ENCODE measurements at places on chromosomes 1 and 21.

DNA sequence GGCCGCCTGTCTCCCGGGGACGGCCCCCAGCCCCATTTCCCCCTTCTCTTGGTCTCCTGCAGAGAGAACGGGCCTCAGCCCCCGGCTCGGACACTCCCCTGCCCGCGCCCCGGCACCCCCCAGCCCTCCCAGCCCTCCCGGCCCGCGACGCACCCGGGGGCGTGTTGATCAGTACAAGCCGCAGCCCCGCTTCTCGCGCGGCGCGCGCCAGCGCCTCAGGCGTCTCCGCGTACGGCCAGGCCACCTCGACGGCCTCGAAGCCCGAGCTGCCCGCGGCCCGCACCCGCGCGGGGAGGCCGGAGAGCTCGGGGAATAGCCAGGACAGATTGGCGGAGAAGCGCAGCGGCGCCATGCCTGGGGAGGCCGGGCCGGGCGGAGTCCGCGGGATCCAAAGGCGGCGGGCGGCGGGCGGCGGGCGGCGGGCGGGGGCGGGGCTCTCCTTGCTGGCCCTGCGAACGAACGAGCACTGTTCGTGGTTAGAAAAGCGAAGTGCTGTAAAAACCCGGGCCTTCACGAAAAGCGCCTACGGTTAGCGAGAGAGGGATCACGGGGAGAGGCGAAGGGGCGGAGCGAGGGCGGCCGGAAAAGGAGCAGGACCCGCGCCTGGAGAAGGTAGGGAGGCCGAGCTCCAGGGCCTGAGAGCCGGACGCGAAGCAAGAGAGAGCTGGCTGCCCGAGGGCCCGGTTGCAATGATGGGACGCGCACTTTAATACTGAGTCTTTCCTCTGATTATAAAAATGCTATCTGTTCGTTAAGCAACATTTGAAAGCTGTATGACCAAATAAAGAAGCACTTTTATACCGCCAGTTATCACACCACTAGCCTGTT, at the start of gene HYI:
Gene HYI (minus strand): TSS at position 490 of the 828 bp plus-strand sequence. CDS start 138 bp downstream, at position 352.
- DNase-seq, result peak; percentile 43

GRCh38 chr1:1373815-1374588, 1.0 kb downstream of the AURKAIP1 start:
- DNase-seq, result no peak

GRCh38 chr1:186375929-186376319, 286 bp downstream of the ODR4 start:
- no peak for DNase-seq

DNA sequence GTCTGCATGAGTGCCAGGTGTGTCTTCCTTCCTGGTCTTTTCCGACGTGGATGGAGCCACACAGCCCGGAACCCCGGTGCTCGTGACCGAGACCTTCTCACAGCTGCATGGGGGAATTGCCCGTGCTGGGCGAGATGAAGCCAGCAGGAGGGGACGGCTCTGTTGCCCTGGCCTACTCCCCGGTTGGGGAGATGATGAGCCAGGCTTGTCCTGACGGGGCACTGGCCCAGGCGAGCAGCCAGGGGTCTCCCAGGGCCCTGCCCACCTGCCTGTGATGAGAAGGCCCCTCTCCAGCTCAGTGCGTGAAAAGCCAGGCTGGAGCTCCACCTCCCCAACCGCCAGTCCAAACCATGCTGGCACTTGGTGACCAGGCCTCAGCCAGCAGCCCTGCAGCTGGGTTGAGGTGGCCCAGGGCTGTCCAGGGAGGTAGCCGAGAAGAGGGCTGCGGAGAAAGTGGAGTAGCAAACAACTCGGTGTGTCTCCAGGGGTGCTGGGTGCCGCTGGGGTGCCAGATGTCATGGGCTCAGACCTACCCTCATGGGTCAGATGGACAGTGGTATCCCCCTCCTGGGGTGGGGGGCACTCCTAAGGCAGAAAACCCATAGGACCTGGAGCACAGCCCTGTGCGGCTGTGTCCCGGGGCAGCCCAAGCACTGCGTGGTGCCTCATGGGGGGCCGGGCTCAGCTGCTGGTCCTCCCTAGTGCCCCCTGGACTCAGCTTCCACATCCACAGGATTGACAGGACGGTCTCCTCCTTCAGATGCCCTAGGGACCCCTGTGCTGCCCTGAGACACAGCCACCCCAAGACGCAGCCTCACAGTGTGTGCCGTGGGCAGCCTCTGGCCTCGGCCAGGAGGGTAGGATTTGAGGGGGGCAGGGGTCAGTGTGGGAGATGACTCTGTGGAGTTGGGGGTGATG, 26.1 kb downstream of the PRDM16 start:
- no peak for DNase-seq

DNA sequence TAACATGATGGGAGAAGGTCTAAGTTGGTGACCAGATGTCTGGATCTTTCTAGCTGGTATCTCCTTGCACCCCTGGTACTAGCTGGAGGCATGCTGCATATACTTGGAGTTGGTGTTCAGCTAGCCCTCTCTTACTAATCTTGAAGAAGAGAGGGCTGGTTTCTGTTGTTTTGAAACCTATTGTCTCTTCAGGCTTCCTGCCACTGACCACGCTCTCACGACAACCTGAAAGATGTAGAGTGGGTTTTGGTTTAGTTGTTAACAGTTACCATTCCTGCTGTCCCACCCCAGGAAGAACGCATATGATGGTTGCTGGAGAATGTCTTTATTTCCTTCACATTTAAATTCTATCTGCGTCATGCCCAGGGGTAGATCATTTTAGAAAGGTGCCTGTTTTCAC, 3.6 kb downstream of the MAN1C1 start:
- DNase-seq, result no peak

GRCh38 chr1:85142753-85143152, 58.1 kb downstream of the SYDE2 start:
- no peak for DNase-seq

DNA sequence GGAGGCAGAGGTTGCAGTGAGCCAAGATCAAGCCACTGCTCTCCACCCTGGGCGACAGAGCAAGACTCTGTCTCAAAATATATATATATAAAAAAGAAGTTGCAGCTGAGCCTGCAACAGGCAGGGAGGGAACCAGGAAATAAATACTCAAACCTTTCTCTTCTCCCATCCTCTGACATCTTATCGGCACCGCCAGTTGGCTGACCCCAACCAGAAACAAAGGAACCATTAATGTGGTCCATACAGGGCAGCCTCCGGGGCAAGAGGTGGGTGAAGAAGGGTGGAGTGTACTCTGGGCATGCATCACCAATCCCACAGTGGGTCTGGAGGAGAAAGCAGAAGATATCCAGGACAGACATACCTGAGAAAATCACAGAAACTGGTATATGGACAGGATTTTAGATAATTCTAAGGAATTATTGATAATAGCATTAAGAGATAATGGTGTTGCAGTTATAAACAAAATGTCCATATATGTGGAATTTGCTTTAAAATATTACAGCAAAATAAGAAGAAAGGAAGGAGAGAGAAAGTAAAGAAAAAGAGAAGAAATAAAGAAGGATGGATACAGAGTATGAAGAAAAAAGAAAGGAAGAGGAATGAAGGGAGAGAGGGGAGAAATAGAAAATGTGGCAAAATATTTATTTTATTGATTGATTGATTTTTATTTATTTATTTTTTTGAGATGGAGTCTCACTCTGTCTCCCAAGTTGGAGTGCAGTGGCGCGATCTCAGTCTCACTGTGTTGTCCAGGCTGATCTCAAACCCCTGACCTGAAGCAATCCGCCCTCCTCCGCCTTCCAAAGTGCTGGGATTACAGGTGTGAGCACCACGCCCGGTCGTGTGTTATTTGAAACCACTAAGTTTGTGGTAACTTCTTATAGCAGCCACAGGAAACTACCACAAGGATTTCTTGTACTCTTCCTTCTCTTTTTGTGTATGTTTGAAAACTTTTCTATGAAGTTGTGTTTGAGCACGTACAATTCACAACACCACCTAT, 4.1 kb upstream of the PTAFR start:
- no peak for DNase-seq

- DNase-seq, result no peak
These were observed at the start of gene TSPAN1 for GRCh38 chr1:46174448-46175231. Gene TSPAN1 (plus strand): TSS chr1:46175087. CDS start chr1:46181108, 6,021 bp downstream.

GRCh38 chr21:28541371-28542112, 451.1 kb downstream of the LTN1 start:
- DNase-seq, result no peak

GRCh38 chr1:71660411-71660810, 579.6 kb upstream of the ZRANB2 start:
- no peak for DNase-seq

DNA sequence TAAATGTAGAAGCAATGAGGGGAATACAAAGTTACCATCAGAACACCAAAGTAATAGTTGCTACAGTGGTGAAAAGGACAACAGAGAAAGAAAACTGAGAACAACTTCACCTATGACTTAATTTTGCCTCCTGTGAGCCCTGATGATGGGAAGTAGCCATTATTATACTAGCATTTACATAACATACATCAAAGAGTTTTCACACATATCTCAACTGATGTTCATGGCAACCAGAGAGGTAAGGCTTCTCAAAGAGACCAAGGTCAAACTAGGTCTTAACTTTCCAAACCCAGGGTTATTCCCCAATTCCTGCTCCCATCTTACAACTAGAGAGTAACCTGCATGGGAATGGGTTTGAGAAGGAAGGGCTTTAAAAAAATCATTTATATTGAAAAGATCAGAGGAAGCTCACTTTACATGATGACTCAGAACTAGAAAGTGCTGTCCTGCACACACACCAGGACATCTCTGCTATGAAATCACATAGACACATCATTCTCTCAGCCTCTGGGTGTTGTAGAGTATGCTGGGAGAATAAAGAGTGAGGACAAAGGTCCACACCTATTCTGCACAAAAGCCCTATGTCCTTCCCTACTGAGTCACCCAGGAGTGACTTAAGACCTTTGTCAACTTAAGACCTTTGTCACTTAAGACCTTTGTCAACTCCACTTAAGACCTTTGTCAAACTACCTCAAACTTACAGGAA, 179.7 kb downstream of the TNFSF18 start:
- DNase-seq, result no peak

GRCh38 chr1:68800182-68800581, 303.3 kb upstream of the DEPDC1 start:
- no peak for DNase-seq

GRCh38 chr1:40980068-40980452, 564 bp downstream of the CTPS1 start:
- no peak for DNase-seq

GRCh38 chr1:21742578-21742977, 40.4 kb downstream of the USP48 start:
- DNase-seq, result no peak

DNA sequence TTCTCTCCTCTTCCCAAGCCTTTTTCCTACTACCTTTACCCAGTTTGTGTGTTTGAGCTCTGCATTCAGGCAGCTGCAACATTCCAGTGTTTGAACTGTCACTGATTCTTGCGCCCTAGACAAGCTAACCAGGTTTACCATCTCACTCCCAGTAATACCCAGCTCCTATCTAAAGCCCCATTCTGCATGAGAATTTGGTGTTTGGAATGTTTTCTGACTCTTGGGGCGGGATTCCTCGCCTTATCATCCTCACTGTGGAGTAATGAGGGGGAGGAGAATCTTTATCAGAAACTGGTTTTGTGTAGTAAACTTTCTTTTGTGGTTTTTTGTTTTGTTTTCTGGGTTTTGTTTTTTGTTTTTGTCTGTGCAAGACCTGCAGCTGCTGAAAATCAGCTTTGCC, 36.5 kb downstream of the NCF2 start:
- DNase-seq, result no peak

DNA sequence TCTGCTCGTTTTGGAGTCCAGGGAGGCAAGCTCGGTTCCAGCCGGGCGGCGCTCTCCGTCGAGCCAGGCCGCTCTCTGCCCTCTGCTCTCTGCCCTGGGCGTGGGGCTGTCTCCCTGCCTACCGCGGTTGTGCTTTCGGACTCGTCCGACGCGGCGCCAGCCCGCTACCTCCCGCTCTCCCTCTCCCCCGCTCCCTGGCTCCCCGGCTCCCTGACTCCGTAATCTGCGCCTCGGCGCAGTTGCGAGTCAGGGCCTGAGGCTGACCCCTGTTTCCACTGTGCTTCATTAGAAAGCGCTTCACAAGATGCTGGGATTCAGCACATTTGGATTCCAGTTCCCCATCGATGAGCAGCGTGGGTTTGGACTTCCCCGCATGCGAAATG, 2.2 kb downstream of the SOX13 start:
- DNase-seq, result no peak

GRCh38 chr21:39564200-39564599, 48.5 kb upstream of the B3GALT5 start:
- DNase-seq, result no peak

DNA sequence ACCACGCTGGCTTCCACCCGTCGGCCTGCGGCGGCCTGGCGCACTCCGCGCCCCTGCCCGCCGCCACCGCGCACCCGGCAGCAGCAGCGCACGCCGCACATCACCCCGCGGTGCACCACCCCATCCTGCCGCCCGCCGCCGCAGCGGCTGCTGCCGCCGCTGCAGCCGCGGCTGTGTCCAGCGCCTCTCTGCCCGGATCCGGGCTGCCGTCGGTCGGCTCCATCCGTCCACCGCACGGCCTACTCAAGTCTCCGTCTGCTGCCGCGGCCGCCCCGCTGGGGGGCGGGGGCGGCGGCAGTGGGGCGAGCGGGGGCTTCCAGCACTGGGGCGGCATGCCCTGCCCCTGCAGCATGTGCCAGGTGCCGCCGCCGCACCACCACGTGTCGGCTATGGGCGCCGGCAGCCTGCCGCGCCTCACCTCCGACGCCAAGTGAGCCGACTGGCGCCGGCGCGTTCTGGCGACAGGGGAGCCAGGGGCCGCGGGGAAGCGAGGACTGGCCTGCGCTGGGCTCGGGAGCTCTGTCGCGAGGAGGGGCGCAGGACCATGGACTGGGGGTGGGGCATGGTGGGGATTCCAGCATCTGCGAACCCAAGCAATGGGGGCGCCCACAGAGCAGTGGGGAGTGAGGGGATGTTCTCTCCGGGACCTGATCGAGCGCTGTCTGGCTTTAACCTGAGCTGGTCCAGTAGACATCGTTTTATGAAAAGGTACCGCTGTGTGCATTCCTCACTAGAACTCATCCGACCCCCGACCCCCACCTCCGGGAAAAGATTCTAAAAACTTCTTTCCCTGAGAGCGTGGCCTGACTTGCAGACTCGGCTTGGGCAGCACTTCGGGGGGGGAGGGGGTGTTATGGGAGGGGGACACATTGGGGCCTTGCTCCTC, 1.9 kb downstream of the OLIG2 start:
- no peak for DNase-seq

DNA sequence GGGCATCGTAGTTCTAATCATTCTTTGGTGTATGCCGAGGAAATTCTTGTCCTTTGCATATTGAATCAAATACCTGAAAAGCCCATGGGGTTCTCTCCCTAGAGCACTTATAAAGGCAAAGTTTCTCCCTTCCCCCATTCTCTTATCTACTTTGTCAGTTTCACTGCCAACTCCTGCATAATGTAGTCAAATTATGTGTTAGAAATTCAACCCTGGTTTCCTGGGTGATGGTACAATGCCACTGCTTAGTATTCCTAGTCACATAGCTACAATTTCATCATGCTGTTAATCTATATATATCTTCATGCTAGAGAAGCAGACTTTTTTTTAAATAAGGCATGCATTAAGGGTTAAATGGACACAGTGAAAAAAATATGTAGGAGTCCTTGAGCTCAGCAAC, 119.0 kb downstream of the PDE4B start:
- no peak for DNase-seq

GRCh38 chr1:228206582-228207351, 1.1 kb upstream of the OBSCN start:
- no peak for DNase-seq

- no peak for DNase-seq
These were observed 257.1 kb upstream of the CSF3R start for GRCh38 chr1:36739703-36740289.

Measured in activated CD4-positive, alpha-beta T cell treated with anti-CD3 and anti-CD28 coated beads for 1 hour (primary cell).